ENCODE measurements at places on chromosomes 2 and 18. TPM values are rescaled to one million over a fixed set of nuclear protein-coding genes. Genes with fewer than 3 reads are reported as not detected.

DNA sequence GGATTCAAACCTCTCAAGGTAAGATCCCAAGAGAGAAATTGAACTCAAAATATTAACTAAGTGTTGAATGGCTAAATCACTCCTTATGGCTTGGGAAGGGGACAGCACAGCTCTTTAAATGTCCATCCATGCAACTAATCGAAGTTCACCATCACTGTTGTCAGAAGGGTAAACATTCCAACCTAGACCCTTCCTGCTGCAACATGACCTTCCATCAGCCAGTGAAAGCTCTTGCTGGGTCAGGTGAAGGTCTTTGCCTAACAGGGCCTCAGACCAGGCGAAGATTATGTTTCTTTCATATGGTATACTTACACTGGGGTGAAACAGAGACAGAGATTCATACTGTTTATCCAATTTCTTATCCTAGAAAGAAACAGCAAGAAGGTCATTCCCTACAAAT, 16.4 kb downstream of the IAH1 start:
- no peak for DNase-seq

DNA sequence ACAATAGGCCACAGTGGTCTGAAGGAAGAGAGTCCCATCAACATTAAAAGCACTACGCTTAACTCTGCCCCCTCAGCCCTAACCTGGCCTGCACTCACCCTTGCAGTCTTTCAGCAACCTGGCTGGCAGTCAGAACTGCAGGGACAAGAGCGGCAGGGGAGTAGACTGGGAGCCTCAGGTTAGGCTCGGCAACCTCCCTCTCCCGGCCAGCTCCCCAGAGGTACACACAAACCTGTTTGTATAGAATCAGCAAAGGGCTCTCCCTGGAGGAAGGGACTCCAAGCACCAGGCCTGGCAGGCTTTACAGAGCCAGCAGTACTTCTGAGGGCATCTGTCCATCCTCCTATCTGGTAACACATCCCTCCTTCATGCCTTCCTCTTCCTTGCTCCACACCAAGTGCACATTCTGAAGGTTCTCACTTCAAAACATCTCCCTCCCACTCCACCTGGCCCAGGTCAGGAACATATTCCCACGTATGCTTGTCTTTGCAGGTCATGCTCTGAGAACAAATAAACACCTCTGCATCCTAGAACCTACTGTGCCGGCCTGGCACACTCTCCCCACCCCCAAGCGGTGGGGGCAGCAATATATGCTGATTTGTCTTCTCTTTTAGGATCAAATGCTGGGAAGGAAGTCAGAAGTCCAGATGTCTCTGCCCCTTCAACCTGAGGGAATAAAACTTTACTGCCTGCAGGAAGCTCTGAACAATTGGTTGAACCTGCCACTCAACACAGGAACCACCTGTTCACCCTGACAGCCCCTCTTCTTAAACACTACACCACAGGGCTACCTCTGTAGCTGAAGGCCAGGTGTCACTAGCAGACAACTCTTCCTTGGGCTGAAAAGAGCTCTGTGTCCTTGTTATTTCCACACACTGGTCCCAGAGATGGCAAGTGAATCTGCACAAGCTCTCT, 12.6 kb upstream of the SFXN5 start:
- DNase-seq: no peak

DNA sequence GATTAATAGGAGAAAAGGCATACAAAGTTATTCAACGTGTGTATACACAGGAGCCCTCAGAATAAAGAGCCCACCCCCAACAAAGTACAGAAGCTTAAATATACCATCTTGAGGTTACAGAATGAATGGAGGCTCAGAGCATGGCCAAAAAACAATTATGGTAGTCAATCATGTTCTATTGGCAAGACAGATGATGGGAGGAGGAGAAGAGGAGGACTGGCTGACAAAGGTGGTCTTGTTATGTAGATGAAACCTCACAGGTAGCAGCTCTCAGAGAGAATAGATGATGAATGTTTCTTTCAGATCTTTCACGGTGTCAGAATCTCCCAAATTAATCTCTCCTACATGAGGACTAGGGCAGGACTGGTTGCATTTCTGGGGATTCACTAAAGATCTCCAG, 66.0 kb downstream of the ARL4C start:
- no peak for DNase-seq

The DTNA gene
- polyA plus RNA-seq: 30.4 TPM

DNA sequence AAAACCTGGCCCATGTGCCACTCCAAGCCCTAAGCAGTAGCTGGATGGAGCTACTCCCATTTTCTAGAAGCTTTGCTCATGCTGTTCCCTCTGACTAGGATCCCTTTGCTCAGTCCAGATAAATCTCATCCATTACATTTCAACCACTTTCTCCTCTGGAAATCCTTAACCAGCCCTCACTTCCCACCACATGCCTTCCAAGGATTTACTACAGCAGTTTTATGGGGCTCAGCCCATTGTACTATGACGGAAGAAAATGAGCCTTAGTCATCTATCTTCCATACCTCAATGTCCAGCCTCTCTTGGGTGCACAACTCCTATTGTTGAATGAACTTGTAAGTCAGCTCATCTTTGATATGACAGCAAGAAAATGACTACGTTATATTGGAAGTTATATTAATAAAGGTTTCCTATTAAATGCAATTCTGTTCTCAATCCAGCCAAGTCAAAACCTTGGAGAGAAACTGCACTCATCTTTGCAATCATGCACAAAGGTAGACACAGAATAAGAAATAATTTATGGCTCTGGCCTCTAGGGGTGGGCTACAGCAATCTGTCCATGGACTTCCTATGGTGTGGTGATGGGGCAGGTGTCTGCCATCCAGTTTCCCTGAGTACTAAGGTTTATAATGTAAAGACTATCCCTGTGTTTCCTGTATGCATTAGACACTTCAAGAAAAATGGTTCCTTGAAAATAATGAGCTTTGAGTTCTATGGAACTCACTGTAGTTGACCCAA, 3.4 kb downstream of the B4GALT6 start:
- DNase-seq: no peak

GRCh38 chr2:76692908-76693307, 829.3 kb downstream of the LRRTM4 start:
- no peak for DNase-seq

DNA sequence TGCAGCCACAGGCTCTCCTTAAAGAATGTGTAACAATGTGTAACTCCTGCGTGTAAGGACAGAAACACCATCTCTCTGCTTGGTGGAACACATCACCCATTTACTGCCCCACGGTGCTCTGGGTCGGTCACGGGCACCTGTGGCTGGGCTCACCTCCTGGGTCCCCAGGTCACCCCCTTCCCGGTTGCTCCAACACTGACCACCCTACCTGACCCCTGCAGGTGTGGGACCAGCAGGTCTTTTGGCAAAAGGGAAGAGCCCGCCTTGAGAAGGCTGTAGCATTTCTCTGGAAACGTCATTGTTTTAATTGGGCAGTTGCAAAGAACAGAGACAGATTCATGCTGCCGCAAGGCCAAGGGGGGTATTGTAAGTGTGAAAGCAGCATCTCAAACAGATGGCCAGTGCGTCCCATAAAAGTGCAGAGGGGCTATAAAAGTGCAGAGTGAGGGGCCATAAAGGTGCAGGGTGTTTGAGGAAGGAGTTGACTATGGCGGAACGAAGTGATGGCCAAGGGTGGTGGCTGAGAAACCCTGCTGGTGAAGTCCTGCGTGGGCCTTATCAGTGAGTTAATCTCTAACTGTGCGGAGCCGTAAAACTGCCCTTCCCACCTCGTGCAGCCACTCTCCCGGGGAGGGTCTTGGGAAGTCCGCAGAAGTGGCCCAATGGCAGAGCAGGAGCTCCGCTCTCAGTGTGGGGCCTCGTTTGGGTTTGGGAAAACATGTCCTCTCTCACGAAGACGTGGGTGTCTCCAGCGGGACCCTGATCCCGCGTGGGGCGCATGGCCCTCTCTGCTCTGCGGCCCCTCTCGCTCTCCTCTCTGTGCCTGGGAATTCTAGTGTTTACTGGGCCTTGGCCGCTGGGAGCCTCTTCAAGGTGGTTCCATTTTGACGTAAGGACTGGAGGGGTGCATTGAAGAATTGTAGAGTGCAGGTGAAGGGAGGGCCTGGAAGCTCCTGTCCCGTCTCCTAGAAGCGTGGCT, 13.7 kb upstream of the NEU4 start:
- DNase-seq: no peak

The NAB1 gene
- polyA plus RNA-seq: 40.8 TPM

DNA sequence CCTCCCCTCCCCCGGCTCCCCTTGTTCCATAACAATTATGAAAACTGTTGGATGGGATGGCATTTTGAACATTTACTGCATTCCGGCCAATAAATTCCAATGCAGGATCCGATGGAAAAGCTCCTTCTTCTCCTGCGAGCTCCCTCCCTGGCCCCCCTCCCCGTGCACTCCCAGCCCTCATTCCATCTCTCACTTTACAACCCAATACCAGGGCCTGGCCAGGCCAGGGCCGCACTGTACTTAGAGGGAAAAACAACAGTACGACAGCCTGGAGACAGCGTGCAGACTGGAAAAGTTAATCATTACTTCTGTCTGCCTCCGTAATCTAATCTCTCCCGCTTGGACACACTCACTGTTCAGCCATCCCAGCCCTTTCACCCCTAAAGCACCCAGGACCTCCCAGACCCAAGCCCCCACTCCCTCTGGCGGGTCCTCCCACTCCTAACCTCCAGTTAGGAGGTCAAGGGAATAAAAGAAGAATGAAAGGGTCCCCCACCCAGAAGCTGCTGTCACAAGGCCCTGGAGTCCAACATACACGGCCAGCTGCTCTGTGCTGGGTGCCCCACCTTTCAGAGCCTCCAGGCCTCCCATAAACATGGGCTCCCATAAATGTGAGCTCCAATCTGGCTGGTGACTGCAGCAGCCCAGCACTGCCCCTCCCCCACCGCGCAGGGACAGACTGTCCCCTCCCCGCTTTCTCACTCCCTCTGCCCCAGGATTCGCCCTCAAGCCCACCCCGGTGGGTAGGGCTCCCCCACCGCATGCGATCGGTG, 20.6 kb downstream of the SMAD7 start:
- DNase-seq: peak; percentile 62

GRCh38 chr2:222042666-222043065, 256.1 kb downstream of the PAX3 start:
- DNase-seq: no peak

DNA sequence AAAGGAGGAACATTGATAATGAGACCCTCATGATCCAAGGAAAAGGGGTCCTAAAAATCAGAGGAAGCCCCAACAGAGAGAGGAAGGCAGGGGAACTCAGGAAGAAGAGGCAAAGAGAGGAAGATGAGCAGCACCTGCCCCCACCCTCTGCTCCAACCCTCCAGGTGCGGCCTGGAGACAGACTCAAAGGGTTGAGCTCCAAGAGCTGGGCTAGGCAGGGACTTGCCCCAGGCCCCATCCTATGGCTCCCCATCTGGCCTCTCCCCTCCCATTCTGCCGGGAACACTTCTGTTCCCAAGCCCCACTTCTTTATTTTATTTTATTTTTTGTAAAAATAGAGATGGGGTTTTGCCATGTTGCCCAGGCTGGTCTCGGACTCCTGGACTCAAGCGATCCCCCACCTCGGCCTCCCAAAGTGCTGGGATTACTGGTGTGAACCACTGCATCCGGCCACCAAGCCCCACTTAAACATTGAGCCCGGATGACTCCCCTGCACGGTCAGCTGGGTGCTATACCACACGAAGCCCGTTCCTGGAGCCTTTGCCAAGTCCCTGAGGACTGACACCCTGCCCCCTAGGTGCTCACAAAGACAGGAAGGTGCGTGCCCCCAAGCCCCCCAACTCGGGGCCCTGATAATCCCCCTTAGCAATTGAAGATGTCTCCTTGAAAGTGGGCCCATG, 3.8 kb upstream of the GPR55 start:
- no peak for DNase-seq

The C2orf80 gene
- polyA plus RNA-seq: not detected

- DNase-seq: no peak
These were observed 4.4 kb downstream of the TNFAIP6 start for GRCh38 chr2:151361674-151362370.

GRCh38 chr2:18671363-18671762, 82.0 kb upstream of the NT5C1B start:
- DNase-seq: no peak

GRCh38 chr2:227817850-227818674, 4.4 kb downstream of the CCL20 start:
- peak; percentile 46 for DNase-seq

DNA sequence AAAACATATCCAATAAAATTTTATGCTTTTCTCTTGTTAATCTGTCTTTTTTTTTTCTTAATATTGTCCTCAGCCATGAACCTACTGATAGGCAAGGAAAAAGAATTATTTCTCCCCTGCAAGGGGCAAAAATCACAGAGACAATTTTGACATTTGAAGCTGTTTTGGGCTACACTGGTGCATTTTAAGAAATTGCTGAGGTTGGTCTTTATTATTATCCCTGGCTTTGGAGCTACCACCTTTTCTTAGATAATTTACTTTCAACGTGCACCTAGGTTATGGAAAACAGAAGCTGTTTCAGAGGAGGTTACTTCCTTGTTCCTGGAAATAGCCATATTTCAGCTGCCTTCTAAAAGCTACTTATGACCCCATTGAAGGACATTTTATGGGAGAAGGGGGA, 195.5 kb upstream of the KYNU start:
- DNase-seq: no peak

The ZNF516 gene
- polyA plus RNA-seq: 13.5 TPM

The ASB3 gene
- polyA plus RNA-seq: 9.6 TPM

The CYBRD1 gene
- 248 TPM for polyA plus RNA-seq

DNA sequence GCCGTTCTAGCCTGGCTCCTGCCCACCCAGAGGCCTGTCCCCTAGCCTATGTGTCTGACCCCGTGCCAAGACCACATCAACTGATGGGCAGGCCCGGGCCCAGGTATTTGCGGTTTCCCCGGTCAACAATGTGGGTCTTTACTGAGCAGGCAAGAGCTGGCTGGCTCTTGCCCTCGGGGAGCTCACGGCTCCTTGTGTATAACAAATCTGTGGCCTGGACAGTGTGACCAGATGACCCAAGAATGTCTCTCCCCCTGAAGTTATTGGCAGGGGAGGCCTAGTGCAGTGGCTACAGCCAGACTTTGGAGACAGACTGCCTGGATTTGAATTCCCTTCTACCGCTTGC, 179.6 kb downstream of the KLHL29 start:
- DNase-seq: no peak

The KCNG2 gene
- polyA plus RNA-seq: 0.10 TPM
